ENCODE measurements at places on chromosomes 3 and 15.

DNA sequence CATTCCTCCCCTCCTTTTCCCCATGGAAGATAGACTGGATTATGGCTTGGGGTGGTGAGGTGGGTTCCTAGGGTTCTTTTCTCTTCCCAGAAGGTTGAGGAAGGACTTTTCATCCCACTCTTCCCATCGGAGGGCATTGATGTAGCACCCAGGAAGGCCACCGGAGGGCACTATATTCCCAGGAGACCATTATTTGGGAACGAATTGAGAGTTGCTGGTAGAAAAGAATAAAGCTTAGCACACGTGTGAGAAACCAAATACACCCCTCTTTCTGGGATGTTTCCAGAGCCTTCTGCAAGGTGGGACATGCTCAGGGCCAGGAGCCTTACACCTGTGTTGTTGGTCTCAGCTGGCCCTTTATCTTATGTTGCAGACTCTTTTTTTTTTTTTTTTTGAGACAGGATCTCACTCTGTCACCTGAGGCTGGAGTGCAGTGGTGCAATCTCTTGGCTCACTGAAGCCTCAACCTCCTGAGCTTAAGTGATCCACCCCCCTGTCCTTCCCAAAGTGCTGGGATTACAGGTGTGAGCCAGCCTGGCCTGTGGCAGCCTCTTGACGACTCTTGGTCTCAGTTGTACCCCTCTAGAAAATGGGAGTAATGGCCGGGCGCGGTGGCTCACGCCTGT lies 6.3 kb upstream of the CDC25A start:
- DNase-seq = no peak

- DNase-seq = no peak
Measured at GRCh38 chr3:128380295-128380694, 86.4 kb downstream of the DNAJB8 start.

DNA sequence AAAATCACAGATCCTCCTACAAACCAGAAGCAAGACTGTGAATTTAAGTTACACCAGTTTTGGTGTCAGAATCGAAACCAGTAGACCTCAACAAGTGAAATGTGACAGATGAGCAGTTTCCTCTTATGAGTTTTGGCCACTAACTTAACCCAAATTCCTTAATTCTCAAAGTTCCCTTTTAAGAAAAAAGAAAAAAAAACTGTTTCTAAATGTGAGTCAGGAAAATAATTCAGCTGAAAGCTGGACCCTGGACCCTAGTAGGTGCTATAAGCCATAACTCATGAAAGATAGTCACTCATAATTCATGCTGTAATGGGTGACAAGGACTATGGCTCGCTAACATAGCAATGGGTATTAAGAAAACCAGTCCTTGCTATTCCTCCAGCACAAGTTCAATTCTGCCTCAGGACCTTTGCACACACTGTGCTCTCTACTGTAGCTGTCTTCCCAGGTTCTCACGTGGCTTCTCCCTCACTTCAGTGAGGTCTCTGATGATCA lies 9.0 kb upstream of the THRB start:
- no peak for DNase-seq

DNA sequence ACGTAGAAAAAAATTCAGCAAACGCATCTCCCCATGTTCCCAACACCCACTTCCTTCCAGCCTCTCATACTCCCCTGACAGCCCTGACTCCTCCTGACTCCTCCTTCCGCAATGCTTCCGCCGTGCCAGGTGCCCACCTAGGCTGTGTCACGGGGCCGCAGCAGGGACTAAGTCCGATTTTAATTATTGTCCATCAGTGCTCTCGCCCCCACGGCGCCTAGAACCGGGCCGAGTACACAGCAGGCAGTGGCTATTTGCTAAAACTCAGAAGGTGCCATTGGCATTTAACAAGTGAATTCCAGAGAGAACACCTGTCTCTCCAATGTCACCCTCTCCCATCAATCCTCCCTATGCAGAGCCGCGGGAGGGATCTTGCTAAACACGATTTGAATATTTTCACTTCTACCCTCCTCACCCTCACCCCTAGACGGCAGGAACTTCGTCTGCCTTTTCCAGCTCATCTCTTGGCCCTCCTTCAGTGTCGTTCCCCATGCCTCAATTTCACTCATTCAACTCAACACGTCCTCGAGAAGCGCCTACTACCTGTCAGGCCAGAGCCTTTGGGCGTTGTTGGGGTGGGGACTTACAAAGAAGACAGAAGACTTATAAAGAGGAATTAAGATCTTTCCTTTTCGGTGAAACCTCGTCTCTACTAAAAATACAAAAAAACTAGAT lies 11.5 kb upstream of the SHF start:
- no peak for DNase-seq

GRCh38 chr15:71349336-71349735 lies 234.1 kb downstream of the THSD4 start:
- DNase-seq = no peak

- DNase-seq = no peak
Measured at GRCh38 chr3:183161552-183162336, 790 bp downstream of the LAMP3 start.

DNA sequence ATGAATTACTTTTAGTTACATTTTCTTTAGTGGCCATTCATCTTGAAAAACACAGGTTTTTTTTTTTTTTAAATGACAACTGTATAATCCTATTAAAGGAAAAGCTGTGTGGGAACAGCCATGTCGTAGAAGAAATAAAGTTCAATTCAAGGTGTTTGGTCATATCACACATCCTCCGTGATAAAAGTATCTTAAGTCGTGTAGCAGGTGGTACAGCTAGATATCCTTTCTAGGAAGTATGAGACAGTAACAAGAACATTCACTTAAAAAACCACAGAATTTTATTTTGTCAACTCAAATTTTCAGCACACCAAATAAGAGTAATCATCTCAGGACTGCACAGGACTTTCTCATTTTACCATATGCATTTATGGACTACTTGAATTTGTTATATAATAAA lies 16.1 kb downstream of the ZDHHC23 start:
- DNase-seq = no peak
